ENCODE measurements at places on chromosomes 1 and 21. TPM values are rescaled to one million over a fixed set of nuclear protein-coding genes. Genes with fewer than 3 reads are reported as not detected.

The UBE2U gene
- total RNA-seq: not detected

DNA sequence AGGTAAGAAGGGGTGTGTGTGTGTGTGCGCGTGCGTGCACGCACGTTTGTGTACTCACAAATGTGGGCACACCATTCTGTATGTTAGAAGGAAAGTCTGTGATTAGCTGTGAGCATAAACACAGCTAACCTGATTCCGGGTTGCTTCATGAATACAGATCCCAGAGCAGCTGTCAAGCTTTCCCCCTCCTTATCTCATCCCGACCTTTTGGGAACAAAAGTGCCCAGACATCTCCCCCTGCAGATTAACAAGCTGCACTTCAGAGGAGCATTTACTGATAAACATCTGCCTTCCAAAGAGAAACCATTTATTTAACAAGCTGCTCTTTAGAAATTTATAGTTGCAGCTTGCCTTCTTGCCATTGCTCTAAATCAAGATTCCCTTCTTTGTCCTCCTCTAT is 97.0 kb downstream of the MT1HL1 start:
- no peak for ATAC-seq

DNA sequence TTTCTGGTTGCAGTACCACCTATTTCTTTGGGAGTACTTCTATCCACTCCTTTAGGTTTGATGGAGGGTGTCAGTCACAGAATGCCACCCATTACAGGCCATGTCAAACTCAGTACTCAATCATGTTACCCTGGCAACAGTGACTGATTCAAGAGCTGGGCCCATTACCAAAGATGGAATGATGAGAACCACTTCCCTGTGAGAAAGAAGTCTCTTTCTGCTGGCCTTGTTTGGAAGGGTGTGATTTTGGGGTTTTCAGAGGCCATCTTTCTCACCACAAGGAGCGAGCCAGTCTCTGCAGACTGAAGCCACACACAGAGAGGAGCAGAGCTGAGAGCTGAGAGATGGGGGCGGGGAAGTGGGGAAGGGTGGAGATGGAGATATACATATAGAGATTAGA is 13.9 kb upstream of the STUM start:
- no peak for ATAC-seq

- no peak for ATAC-seq
Measured at GRCh38 chr1:1604374-1605033, 4.6 kb upstream of the FNDC10 start.

DNA sequence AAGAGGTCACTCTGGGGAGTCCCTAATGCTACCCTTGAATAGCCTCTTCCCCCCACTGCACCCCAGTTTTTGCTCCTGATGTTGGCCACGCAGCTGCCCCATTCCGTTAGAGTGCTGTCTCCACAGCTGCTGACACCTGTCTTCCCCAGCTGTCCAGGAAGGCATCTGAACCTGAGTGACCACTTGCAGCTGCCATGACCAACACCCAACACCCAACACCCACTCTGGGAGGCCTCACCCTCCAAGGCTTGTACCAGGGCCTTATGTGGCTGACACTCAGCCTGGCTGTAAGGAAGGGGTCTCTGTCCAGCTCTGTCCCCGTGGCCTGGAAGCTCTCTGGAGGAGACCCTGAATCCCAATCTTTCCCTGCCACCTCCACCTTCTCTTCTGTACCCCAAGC is 26.7 kb upstream of the LDLRAP1 start:
- no peak for ATAC-seq

DNA sequence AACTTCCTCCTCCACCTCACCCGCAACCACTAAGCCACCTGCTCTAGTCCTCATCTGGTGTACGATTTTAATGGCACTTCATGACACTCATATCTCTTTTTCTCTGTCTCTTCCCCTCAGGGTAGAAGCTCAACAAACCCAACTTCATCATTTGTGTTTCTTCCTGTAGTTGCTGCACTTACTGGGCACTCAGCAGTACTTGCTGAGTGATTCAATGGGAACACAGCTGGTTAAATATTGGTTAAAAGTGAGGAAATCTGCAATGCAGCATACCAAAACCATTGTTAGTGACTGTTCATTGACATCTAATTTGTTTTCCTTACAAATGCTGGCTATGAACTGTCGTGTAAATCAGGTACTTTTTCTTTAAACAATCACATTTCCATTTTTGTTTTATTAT is 541.1 kb upstream of the PRMT6 start:
- no peak for ATAC-seq

The RER1 gene
- 54.4 TPM for total RNA-seq

DNA sequence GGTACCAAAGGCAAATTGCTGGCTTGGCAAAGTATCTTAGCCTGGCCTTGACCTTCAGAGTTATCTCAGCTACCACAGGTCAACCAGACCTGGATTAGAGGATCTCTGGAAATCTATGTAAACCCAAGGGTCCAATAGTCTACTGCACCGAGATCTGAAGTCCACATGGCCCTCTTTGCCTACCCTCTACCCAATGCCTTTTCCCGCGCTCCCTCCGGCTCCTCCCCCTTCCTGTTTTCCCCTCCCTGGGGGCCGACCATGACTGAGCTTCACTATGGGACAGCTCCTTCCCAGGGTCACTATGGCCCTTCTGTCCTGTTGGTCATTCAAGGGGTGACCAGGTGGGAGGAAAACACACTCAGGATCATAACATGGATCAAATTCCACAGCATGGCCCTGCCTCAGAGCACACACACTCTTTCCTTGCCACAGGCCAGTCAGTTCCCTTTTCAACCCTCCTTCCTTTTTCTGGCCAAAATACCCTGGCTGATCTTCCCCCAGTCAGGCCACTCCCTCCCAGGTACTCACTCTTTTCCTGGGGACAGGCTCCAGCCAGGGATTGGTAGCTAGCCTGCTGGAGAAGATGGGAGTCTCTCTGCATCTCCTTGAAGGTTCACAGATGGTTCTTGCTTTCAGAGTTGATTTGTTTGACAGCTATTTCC is 19.1 kb upstream of the TMEM183A start:
- no peak for ATAC-seq

- no peak for ATAC-seq
Measured at GRCh38 chr1:58238846-58239245, 307.7 kb downstream of the OMA1 start.

DNA sequence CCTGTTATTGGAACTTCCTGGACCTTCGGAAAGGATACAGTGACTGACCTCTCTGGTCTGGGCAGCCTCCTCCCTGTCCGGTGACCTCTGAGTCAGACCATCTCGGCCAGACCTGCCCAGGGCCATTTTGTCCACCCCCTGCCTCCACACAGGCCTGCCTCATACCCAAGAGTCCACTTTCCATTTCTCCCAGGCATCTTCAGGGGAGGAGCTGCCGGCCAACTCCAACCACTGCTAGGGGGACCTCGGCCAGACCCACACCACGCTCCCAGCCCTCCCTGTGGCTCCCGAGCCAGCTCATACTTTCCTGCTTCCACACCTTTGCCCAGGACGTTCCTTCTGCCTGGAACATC is 29.5 kb upstream of the RUNX3 start:
- ATAC-seq: no peak

Data from gastroesophageal sphincter (tissue), 4 donors.